ENCODE measurements at places on chromosomes 13 and 19.

DNA sequence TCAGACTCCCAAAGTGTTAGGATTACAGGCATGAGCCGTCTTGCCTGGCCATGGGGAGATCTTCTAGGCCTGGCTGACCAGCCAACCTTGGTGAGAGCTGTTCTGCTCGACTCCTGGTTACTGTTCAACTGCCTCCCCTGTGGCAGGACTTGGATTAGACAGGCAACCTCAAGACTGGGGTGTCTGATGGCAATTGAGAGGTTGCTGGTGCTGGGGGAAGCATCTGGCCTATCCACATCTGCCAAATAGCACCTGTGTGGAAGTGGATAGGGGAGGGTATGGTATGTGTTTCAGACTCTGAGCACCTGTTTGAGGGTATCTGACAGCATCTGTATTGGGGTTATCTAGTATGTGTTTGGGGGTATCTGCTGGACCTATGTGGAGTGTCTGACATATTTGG lies 44.7 kb downstream of the ARHGEF18 start:
- no peak for DNase-seq

DNA sequence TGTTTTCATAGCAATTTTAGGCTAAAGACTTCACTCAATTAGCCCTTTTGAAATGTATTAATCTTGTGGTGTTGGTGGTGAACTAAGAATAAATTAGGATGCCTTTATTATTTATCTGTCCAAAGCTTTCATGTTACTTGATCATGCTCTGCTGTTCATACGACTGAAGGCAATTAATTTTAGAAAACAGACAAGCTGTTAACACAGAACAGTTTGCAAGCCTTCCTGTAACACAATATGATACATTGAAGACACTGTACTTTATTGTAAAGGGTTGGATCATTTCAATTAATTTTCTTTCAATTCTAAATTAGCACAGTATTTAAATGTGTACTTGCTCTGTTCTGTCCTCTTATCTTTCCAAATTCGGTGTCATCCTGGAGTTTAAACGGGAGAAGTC lies 794.3 kb upstream of the MIR17HG start:
- no peak for DNase-seq

- no peak for DNase-seq
Measured at GRCh38 chr19:7251494-7251893, 42.7 kb downstream of the INSR start.

DNA sequence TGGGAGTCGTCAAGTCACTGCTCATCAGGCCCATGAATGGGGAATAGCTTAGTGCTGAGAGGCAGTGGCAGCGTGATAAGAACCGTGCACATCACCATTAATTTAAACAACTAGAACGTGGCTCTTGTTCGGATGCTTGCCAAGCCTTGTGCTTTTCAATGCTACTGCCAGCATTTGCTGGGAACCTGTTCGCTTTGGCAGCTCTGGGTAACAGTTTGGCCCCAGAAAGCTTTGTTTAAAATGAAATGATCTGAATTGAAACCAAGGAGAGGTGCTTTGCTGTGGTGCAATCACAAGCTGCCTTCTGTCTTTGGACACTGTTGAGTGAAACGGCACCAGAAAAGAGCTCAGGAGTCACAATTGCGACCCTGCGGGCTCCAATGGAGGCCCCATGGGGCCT lies 53.5 kb upstream of the OLFM4 start:
- DNase-seq: no peak

DNA sequence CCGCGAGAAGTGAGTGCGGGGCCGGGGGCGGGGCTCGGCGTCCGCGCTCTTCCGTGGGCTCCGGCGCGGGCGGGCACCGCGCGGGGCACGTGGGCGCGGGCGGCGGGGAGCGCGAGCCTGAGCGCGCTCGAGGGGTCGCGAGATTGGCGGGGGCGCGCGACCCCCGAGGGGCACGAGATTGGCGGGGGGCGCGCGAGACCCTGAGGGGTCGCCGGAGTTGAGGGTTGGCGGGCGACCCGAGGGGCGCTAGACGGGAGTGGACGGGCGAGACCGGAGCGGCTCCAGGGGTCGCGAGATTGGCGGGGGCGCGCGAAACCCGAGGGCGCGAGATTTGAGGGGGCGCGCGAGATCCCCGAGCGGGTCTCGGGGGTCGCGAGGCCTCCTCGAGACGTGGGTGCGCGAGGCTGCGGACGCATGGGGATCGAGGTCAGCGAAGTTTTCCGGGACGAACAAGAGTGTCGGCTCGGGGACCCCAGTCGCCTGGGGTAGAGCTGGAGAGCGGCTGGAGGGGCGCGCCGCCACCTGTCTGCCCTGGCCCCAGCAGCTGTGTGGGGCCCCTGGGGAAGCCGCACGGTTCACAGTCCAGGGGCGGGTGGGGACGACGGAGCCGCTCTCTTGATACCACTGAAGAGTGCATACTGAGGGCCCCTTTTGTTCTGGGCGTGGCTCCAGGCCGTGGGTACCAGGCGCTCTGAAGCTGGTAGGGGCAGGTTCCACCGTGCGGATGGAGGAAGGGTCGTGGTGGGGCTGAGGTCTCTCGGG lies 682 bp downstream of the SSBP4 start:
- no peak for DNase-seq

DNA sequence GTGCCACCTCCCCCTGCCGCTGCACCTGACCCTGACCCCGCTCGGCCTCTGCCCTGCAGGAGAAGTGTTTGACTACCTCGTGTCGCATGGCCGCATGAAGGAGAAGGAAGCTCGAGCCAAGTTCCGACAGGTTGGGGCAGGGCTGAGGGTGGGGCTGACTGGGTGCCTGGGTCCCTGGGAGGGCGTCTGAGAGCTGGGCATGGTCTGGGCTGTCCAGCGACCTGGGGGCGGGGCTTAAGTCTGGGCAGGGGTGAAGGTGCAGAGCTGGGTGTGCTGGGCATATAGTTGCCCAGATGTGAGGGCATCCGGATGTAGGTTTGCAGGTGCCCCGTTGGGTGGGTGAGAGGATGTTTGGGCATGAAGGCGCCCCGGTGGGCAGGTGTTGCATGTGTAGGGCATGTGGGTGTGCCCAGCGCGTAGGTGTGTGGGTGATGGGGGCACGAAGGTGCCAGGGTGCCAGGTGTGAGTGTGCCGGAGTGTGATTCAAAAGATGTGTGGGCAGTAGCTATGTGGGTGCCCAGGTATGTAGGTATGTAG lies 13.8 kb downstream of the MARK4 start:
- no peak for DNase-seq

DNA sequence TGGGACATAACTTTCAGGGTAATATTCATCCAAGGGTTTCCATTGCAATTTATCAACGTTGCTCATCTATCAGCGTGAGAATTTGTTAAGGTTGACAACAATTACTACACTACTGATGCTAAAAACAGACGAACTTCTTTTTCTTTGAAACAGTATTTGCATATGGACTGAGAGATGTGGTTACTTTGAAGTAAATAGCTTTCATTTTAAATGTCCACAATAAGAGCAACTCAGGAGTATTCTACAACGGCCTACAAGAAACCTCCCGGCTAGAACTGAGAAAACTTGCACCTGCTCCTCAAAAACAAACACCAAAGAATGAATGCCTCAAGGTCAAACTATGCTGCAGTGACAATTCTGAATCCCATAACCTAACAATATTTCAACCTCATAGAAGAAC lies 238.4 kb downstream of the IRS2 start:
- no peak for DNase-seq

- no peak for DNase-seq
Measured at GRCh38 chr13:49213539-49213938, 6.6 kb upstream of the MLNR start.

GRCh38 chr19:19361075-19361594 lies 40.5 kb downstream of the MAU2 start:
- peak; percentile 8 for DNase-seq

- no peak for DNase-seq
Measured at GRCh38 chr13:40477623-40478608, 188.5 kb downstream of the FOXO1 start.

DNA sequence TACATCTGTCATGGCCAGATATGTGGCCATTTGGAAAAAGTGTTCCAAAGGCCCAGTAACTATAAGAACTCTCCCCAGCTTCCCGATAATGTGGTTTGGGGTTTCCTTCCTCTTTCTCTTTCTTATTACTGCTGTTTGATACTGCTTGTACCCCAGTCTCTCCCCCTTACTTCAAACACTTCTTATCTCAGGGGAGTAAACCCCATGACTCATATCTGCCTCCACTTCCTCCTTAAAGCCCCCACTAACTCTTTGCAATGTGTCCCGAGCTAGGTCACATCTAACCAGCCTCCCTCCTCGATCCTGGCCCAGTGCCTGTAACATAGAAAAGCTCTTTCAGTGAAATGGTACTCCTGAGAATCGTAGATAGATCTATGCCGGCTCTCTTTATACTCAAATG lies 82.4 kb upstream of the STARD13 start:
- DNase-seq: no peak

DNA sequence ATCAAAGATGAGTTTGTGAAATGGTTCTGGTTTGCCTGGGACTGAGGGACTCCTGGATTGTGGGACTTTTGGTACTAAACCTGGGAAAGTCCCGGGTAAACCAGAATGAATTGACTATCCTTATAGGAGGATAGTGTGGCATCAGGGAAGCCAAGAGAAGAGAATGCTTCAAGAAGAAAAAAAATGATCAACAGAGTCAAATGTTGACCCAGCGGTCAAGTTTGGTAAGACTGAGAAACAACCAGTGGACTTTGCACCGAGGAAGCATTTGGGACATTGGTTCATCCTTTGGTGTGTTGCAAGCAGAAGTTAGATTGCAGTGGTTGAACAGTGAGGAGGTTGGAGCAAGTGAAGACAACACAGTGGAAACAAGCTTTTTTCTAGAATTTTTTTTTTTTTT lies 33.5 kb downstream of the CLEC17A start:
- no peak for DNase-seq

DNA sequence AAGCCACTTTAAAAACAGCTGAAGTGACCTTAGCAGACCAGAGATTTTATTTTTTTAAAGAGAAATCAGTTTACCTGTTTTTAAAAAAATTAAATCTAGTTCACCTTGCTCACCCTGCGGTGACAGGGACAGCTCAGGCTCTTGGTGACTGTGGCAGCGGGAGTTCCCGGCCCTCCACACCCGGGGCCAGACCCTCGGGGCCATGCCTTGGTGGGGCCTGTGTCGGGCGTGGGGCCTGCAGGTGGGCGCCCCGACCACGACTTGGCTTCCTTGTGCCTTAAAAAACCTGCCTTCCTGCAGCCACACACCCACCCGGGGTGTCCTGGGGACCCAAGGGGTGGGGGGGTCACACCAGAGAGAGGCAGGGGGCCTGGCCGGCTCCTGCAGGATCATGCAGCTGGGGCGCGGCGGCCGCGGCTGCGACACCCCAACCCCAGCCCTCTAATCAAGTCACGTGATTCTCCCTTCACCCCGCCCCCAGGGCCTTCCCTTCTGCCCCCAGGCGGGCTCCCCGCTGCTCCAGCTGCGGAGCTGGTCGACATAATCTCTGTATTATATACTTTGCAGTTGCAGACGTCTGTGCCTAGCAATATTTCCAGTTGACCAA lies 10.8 kb downstream of the PLPPR3 start:
- DNase-seq: no peak

DNA sequence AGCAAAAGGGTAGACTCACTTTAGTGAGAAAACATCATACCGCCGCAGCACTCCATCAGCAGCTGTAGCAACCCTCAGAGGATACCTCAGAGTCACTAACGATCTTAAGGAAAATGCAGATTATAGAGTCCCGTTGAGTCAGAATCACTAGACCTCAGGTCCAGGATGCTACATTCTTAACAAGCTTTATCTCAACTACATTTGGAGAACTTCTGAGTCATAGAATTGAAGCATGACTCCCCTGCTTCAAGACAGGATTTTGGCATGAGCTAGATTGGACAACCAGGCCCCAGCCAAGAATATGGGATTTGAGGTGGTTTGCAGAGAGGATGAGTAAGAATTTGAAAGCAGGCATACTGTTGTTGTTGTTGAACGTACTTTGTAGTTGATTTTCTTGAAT lies 118.9 kb upstream of the UBL3 start:
- DNase-seq: no peak

Data from hypothalamus (tissue), 51 donors.